ENCODE measurements at places on chromosomes 3 and 15.

- DNase-seq = no peak
Observed at GRCh38 chr15:63331456-63331855, 50.2 kb downstream of the CA12 start.

DNA sequence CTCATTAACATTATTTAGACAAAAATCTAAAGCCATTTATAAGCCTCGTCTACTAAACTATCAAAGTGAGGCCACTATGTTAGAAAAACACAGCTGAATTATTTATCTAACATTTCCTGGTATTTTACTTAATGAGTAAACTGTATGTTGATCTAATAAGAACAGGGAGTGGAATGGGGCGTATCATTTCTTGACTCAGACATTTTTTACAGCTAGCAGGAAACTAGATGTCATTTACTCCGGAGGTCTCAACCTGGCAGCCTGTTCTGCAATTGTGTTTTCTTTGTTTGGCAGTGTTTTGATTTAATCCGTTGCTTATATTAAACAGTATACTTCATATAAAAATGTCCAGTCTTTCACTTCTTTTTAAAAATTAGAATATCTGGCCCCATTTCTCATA is 79.1 kb upstream of the ABI3BP start:
- no peak for DNase-seq

GRCh38 chr3:53142986-53143385 is 12.8 kb upstream of the RFT1 start:
- DNase-seq = no peak

DNA sequence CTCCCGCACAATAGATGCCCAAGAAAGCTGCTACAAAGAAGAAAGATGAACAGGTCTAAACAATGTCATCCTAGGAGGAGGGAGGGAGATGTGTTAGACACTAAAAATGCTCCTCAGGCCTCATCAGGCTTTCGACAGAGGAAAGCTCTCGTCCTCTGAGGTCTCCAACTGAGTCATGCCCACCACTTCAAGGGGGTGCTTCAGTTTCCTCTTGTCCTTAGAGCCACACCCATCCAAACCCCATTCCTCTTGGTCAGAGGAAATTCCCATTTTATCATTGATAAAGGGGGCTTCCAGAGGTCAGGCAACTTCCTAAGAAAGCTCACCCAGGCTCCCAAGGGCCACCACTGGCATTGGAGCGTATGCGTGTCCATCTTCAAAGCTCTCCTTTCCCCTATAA is 50.1 kb downstream of the HEG1 start:
- no peak for DNase-seq

- no peak for DNase-seq
Observed at GRCh38 chr15:52710708-52711389, 31.7 kb upstream of the ATOSA start.

- no peak for DNase-seq
Observed at GRCh38 chr3:195282961-195283360, 12.0 kb upstream of the XXYLT1 start.

GRCh38 chr15:87712211-87712610 is 544.3 kb downstream of the NTRK3 start:
- DNase-seq = no peak

- DNase-seq = no peak
Observed at GRCh38 chr3:119700269-119700919, 2.4 kb upstream of the CFAP91 start.

DNA sequence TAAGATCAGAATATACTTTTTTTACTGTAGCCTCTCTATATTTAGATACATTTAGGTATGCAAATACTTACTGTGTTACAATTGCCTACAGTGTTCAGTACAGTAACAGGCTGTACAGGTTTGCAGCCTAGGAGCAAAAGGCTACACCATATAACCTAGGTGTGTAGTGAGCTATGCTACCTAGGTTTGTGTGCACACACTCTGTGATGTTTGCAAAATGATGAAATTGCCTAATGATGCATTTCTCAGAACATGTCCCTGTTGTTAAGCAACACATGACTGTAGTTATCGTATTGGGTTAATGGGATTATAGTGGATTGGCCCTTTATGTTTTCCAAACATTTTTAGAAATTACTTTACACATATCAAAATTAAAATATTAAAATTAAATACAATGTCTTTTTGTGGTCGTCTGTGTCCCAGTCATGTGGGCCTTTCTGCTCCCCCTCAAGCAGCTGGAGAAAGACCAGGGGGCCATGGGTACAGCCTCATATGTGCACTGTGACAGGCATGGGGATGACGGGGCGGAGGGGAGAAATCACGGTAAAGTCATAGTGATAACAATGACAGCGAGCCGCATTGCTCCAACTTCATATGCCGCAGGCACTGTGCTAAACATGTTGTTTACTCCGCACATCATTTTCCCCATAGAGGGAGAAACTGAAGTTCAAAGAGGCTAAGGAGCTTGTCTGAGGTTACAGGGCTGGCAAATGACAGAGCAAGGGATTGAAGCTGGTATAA is 27.4 kb upstream of the PLA2G4E start:
- DNase-seq = peak; percentile 7

GRCh38 chr3:176313426-176313825 is 883.9 kb downstream of the TBL1XR1 start:
- no peak for DNase-seq

DNA sequence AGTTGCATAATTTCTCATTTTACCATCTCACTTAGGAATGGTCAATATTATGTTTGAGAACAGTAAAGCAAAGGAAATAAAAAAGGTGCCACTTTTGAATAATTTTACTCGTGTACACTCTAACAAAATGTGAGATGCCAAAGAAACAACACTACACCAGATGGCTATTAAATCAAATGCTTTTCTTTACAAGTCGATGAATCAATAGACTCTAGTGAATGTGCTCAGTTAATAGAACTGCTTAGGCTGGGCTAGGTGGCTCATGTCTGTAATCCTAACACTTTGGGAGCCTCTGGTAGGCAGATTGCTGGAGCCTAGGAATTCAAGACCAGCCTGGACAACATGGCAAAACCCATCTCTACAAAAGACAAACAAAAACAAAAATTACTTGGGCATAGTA is 87.9 kb downstream of the ZNF609 start:
- no peak for DNase-seq

- peak; percentile 88 for DNase-seq
Observed at GRCh38 chr3:186617036-186617946, 4.4 kb downstream of the AHSG start.

- no peak for DNase-seq
Observed at GRCh38 chr3:153113541-153113940, 48.5 kb upstream of the RAP2B start.

DNA sequence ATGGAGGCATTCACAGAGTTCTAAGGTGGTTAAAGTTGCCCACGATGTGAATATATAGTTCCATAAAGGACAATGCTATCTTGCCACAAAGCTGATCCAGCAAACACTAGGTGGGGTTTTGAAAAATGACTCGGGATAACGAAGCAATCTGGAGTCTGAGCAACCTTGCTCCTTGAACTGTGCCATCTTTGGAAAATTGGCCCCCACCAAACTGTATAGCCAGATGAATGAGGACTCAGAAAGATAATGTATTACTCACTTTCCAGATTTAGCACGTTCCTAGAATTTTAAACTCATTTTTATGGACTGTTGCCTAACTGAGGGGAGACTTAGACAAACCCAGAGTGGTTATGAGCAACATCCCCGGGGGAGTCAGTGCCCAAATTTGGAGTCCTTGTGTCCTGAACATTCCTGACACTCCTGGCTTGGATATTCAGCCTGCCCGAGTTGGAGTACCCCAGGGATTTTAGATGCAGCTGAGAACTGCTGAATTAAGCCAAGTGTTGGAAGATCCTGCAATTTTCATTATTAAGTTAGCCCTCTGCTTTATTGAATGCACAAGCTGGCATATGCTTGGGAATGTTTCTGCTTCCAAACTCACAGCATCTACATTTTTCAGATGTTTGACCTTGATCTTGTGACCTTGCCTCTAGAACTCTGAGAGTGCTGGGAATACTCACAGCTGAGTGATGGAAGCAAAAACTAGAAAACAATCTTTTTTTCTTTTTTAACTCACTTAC is 8.8 kb upstream of the MAGI1 start:
- DNase-seq = no peak

DNA sequence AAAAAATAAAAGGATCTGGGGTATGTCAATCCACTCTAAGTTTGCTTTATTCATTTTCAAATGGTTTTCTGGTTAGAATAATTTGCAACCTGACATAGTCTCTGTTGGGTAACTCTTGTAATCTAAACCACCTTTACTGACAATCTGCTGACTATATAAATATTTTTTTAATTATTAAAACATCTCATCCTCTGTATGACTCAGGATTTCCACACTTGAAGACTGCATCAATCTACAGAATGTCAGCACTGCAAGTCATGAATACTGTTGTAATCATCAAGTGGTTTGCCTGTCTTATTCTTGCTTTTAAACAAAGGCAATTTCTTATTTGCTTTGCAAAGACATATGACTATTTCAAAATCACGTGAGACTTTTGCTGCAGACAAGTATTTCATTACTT is 42.1 kb downstream of the VGLL3 start:
- DNase-seq = no peak

DNA sequence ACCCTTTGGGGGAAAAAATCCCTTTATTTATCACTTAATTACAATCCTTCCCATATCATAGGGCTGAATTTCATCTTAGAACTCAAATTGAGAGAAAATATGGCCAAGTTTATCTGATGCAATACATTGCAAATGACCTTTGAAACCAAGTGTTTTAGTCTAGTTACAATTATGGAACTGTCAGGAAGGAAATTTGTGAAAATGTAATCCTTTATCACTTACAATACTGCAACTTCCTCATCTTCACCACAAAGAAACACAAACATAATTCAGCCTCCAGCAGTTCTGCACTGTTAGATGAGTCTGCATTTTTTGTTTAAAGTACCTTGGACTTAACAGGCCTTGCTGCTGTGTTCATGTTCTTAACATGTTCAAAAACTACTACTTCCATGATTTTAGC is 4.6 kb downstream of the CCPG1 start:
- no peak for DNase-seq

DNA sequence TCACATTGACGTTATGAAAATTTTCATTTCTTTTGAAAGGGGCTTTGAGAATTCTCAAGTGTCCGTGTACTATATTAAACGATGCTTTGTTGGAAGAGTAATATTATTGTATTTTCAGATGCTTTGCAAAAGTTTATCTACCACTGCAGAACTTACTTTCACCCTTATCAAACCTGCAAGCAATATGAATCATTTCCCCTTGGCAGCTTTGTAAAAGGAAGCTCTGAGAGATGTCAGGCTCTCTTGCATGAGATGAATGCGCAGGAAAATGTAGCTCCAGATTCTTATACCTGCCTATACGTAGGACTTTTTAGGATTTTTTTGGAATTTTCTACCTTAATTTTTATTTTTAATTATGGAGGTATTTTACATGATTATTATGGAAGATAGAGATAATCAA is 34.5 kb downstream of the GPD1L start:
- DNase-seq = no peak

GRCh38 chr15:83118291-83118827 is 10.9 kb downstream of the TM6SF1 start:
- no peak for DNase-seq

DNA sequence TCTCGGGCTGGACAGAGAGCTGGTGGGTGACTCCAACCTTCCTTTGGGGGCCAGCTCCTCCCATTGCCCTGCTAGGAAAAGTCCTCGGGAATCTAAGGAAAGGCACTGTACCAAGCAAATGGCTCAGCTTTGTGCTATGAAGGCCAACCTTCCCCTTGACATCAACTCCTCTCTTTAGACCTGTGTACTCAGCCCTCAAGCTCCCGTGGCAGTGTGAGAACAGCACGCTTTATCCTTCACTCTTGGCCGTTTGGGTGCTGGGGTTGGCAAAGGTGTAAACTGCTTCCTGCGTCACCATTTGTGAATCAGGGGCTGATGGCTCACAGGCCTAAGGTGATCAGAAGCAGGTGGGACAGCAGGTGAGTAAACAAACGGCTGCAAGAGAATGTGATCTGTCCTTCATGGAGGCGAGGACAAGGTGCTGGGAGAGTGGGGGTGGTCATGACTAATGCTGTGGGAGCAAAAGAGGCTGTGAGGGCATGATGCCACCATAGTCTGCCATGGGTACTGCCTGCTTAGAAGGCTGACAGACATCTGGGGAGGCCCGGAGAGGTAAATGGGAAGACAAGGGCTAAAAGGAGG is 165.2 kb upstream of the TPM1 start:
- DNase-seq = no peak

DNA sequence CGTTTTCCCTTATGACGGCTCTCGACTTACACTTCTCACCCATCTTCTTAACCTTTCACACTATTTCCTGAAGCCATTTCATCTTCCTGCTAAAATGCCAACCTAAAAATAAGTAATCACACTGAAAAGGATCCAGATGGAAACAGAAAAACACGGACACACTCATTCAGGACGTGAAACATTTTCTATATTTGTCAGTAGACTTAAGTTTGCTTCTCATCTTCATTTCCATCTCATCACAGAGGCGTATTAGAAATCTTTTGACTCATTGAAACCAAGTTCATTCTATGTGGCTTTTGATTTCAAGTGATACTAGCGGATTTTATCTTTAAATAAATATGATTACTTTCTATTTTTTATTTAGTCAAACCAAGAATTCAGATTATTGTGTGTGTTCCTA is 27.4 kb upstream of the DLG1 start:
- DNase-seq = no peak

DNA sequence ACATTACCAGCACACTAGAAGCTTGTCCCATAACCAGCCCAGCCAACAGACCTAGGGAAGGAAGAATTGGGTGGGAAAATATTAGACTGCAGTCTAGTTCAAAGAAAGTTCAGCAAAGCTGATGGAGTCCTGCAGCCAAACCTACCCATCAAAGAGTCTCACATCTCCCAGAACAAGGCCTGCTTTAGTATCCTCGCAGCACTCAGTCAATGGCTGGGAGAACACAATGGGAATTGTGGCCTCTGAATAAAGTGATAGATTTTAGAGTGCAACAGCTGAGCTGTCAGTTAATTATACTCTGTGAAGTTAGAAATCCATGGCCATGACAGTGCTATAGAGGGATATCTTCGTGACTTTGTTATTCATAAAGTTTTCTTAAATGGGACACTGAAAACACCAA is 207.2 kb upstream of the NAALADL2 start:
- DNase-seq = no peak

GRCh38 chr3:129442947-129443346 is 2.9 kb downstream of the IFT122 start:
- DNase-seq = no peak

DNA sequence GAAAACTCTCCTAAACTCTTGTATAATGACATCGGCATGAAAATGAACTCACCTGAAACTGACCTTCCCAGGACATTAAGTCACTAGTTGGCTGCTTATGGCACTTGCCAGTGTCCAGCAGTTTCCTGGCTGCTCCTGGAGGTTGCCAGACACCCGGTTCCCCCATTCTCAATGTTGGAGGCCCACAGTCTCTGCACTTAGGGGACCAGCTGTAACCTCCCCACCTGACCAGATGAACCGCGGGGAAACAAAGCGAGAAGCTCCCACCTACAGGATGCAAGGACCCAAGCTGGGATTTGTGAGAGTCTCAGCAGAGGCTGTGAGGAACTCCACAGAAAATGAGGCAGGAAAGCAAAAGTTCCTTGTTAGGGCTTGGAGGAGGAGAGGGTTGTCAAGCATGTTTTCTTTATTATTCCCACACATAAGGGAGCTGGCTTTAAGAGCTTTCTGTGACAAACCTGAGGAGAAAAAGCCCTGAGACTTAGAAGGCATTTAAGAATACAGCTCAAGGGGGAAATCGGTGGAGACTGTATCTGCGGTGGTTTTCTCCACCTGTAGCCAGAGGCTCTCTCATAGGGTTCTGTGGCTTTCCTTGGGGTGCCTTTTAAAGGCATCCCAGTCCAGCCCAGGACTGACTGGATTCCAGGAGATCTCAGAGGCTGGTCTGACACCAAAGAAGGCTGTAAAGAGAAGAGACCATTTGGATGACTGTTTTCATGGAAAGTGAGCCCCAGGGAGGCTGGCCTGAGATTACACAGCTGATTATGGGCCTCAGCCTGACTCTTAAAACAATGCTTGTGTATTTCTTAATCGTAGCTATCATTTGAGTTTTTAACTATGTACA is 4.6 kb downstream of the TPM1 start:
- no peak for DNase-seq

Measured in left lobe of liver (tissue), 2 donors.